ENCODE measurements at places on chromosomes 6 and 20.

DNA sequence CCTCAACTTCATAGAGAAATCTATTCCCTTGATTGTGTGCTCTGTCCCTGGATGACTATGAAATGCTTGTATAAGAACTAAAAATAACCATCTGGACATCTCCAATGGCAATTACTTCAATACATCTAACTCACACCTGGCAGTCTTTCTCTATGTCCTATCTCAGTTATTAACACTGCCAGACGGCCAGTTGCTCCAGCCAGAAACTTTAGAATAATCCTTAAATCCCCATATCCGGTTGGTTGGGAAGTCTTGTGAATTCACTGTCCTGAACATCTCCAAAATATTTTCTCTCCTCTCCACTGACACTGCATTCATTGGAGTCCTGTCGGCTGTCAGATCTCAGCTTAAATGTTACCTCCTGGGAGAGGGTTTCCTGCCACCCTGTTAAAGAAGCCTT lies 12.2 kb upstream of the LAMA2 start:
- no peak for DNase-seq

- no peak for DNase-seq
Measured at GRCh38 chr20:53609491-53610445, 16.1 kb upstream of the ZNF217 start.

- DNase-seq, result no peak
Measured at GRCh38 chr20:45235995-45236394, 14.8 kb downstream of the SEMG2 start.

- DNase-seq, result no peak
Measured at GRCh38 chr20:3758566-3758965, 9.0 kb downstream of the ADISSP start.

- DNase-seq, result no peak
Measured at GRCh38 chr6:166864333-166864732, 92.0 kb downstream of the RNASET2 start.

DNA sequence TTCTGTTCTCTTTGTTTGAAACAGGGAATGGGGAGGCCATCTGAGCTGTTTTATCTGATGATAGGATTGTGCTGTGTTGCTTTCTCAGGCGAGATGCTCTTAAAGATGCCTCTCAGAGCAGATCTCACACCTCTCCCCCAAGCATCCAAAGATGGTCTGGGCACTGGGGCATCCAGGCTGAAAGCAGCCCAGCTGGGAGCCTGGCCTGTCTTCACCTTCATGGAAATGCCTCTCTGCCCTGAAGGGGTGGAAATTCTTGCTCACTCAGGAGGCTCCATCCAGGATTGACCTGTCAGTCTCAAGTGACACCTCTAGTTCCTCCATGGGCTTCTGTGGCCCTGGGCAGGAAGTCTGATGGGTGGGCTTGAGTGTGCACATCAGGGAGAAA lies 86.4 kb downstream of the TCP11 start:
- DNase-seq, result no peak

GRCh38 chr20:35992713-35993335 lies 24.4 kb downstream of the CNBD2 start:
- DNase-seq, result peak; percentile 40

GRCh38 chr6:72876256-72876655 lies 254.4 kb downstream of the KCNQ5 start:
- DNase-seq, result no peak

DNA sequence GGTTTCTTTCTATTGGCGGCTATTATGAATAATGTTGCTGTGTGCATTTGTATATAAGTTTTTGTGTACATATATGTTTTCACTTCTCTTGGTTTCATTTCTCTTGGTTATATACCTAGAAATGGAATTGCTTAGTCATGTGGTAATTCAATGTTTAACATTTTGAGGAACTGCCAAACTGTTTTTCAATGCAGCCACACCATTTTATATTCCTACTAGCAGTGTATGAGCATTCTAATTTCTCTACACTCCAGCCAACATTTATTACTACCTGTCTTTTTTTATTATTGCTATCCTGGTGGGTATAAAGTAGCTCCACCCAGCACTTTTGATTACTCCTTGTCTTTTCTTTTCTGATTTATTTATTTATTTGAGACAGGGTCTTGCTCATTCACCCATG lies 54.8 kb downstream of the PHACTR2 start:
- no peak for DNase-seq

DNA sequence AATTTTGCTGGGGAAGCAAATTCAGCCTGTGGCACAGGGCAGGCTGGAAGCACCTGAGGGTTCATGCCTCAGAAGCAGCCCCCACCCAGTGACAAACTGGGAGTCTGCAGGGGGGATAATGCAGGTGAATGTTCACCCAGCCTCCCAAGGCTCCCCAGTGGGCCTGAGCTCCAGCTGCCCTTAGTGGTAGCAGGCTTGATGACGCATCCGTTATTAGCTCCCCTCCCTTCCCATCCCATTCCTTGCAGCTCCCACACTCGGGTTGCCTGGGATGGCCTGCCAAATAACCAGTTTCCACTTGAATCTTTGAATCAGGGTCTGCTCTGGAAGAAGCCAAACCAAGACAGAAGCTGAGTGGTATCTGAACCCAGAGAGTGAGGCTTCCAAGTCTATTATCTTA lies 15.8 kb downstream of the KCNK15 start:
- no peak for DNase-seq

DNA sequence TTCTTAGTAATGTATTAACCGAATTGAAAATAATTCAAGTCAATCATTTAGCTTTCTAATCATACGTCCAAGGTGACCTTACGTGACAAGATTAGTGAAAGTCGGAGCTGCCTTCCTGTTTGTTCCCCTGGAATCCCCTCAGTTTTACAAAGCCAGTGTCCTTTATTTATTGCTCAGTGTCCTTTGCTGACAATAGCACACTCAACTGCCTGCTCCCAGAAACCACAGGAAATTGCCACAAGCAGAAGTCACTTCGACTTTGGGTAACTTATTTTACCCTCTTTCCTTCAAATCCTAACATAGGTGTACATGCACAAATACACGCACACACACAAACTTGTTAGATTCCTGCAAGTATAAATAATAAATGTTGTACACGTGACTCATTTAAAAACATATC lies 1167.7 kb upstream of the ADGRB3 start:
- no peak for DNase-seq

DNA sequence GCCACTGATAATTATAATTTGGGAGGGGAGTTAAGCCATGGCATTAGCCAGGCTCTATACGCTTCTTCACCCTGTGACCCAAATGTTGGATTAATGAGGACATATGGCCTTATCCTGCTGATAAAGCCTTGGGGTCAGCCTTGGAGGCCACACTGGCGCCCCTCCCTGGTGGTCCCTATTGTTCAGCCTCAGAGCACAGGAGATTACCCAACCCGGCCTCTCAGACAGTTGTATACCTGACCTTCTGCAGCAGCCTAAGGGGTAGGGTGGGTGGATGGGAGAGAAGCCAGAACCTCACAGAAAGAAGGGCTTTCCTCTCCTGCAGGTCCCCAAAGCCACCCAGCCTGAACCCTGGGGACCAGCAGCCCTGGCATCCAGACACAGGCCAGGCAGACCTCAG lies 76.8 kb downstream of the LINC00237 start:
- DNase-seq, result no peak

All from HS-27A (cell line).